ENCODE measurements at places on chromosomes 2 and 18. TPM values are rescaled to one million over a fixed set of nuclear protein-coding genes. Genes with fewer than 3 reads are reported as not detected.

DNA sequence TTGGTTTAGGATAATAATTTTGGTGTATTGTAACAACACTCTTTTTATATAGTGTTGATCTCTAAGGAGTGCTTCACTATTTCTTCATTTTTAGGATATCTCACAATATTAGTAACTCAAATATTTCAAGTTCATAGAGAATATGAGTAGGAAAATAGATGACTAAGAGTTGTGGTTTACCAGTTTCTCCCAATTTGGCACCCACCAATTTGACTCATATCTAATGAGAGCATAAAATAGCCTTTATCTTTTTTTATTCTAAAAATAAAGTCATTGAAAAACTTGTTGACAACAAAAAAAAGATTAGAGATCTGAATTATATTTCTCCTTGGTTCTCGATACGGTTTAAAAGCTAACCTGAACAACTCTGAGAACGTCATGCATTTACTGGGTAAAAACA lies 204.0 kb downstream of the PARD3B start:
- DNase-seq, result no peak

DNA sequence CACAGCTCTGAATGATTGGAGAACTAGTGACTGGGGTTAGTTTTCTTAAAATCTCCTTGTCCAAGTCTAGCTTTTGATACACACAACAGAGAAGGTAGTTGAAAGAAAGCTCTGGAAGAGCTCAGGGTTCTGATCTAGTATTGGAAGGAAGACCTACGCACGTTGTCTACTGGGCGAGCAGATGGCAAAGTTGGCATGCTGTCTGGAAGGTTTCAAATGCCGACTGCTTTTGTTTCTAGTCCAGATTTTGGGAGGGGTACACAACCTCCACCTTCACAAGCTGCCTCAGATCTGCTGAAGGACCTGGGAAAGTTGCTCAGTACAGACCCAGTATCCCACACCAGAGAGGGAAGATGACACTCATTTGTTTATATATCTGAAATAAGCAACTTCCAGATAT lies 507.3 kb downstream of the RNF144A start:
- no peak for DNase-seq

GRCh38 chr18:31598021-31598805 lies 6.5 kb downstream of the TTR start:
- DNase-seq, result no peak

- DNase-seq, result no peak
Observed at GRCh38 chr2:27231921-27232320, 14.8 kb downstream of the CAD start.

GRCh38 chr18:10225300-10225699 lies 229.1 kb upstream of the APCDD1 start:
- no peak for DNase-seq

DNA sequence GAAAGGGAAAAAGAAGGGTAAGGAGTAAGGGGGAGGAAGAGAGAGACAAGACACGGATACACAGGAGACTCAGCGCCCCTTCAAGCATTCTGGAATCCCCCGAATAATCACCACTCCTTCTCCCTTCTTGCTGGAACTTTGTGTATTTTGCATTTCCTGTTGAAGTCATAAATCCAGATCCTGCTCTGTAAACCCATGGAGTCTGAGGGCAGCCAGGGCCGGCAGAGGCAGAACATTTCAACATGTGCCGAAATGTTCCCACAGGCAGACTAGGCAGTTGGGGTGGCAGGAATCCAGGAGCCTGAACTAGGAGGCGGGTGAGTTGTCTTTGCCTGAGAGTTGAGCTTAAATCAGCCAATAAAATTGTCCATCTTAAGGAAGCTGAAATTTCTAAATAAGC lies 193.1 kb downstream of the SH3RF3 start:
- no peak for DNase-seq

GRCh38 chr18:4125224-4125623 lies 329.9 kb downstream of the DLGAP1 start:
- DNase-seq, result no peak

DNA sequence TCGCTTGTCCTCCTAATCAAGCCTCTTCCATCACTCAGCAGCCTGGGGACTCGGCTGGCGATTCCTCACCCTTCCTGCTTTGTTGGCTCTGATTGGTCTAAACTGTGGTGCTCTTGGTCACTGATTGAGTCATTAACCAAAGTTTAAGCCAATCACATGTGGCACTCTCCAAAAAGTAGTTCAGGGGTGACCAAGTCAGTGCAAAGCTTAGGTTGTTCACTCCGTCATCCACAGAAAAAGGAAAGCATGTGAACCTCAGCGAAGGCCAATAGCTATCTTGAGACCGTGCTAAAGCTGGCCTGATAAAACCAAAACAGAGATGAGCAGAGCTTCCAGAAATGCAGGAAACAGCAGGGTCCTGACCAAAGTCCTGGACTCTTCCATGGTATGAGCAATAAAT lies 4.9 kb downstream of the ALPK2 start:
- no peak for DNase-seq

DNA sequence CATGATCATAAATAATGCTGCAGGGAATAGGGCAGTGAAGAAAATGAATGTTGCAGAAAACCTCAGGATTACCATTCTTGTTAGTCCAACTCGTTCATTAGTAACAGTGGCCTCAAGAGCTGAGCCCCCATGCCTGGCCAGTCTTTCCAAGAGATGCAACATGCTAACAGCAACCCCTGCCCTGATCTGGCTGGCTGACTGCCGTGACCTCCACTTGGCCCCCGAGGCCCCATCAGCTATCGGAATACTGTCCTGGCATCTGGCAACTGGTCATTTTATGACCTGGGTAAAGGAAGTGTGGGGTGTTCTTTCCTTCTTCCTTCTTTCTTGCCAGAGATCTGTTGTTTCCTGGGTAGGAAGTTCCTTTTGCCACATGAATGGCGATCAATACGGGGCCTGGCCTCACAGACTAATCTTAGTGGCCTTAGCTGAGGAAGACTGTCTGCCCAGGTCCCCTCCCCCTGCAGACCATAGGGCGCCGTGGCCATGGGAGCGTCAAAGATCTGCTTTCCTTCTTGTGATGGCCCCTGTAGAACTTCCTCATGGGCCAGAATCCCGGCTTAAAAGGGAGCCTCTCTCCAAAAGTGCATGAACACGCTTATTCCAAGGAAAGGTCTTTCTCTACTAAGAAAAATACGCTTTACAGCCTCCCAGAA lies 10.6 kb upstream of the TRABD2A start:
- DNase-seq, result no peak

The ZNF532 gene
- total RNA-seq, result 10.2 TPM

GRCh38 chr2:67880291-67880761 lies 182.5 kb downstream of the C1D start:
- no peak for DNase-seq

DNA sequence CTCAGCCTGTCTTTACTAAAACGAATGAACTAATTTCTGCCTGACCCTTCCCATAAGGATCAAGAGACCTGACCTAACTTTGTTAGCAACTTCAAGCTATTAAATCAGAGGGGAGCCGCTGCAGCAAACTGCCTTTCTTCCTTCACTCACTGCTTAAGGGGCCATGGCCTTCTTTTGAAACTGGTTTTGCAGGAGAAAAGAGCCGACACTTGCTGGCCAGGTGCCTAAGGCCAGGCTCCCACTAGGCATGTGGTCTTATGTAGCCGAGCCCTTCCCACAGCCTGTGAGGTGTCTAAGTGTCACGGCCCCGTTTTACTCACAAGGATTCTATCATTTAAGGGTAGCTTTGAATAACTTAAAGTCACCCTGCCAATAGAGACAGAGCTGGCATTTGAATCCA lies 130.8 kb downstream of the ZNF236 start:
- no peak for DNase-seq

GRCh38 chr2:29966266-29966665 lies 44.9 kb upstream of the ALK start:
- no peak for DNase-seq

GRCh38 chr2:171274757-171275156 lies 114.1 kb upstream of the TLK1 start:
- no peak for DNase-seq

DNA sequence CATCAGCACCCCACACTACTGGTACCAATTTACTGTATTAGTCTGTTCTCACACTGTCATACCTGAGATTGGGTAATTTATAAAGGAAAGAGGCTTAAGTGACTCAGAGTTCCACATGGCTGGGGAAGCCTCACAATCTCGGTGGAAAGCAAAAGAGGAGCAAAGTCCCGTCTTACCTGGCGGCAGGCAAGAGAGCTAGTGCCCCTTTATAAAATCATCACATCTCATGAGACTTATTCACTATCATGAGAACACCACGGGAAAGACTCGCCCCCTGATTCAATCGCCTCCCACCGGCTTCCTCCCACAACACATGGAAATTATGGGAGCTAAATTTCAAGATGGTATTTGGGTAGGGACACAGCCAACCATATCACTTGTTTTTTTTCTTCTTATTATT lies 717.2 kb downstream of the TRIB2 start:
- no peak for DNase-seq

- DNase-seq, result no peak
Observed at GRCh38 chr2:38345323-38346038, 31.6 kb downstream of the ATL2 start.

The KCNG3 gene
- 0.22 TPM for total RNA-seq

GRCh38 chr2:48045613-48046012 lies 139.3 kb upstream of the FBXO11 start:
- DNase-seq, result no peak

- no peak for DNase-seq
Observed at GRCh38 chr18:27184115-27185024, 738 bp downstream of the CHST9 start.

Measured in activated T-cell treated with anti-CD3 and anti-CD28 coated beads, Interleukin-2, amount 50 U/mL, for 72 hours (primary cell).